ENCODE measurements at places on chromosomes 16 and 17. TPM values are rescaled to one million over a fixed set of nuclear protein-coding genes. Genes with fewer than 3 reads are reported as not detected.

DNA sequence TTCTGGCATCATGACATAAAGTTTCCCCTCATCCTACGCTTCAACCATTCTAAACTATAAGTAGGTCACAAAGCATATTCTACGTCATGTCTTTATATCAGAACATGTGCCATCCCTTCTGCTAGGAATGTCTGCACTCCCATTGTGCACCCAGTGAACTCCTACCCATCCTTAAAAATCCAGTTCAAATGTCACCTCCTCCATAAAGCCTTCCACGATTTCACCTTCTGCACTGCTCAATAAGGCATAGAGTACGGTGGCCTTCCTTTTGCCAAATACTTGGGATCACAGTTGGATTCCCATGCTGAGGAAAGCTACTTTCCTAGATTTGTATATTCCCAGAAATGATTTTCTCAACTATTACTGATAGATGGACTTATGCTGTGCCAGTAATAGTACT, 186.3 kb upstream of the ZKSCAN2 start:
- H3K4me3 ChIP-seq = no peak overlapping the region
- DNase-seq = no peak
- no peaks in the 10 kb centered on the region for H3K4me1 ChIP-seq

DNA sequence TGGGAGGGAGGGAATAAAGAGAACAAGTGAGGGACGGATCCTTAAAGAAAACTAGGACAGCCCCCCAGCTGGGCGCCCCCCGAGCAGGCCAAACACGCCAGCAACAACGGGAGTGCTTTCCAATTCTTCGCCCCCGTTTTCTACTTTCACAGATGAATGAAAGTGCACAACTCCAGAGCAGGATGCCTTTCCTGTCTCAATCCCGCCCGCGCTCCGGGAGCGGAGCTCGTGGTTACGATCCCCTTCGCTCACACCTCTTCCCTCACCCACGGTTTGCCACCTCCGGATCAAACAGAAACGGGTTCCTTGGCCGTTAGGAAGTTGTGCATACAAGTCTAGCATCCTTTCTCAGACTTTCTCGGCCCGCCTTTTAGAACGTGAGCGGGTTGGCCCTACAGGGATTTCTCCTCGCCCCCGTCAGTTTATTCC, 680 bp downstream of the SKA2 start:
- peak overlapping the region; percentile 76 for H3K4me3 ChIP-seq
- no peaks in the 10 kb centered on the region for H3K36me3 ChIP-seq
- peak; percentile 64 for DNase-seq
- no peaks in the 10 kb centered on the region for H3K27me3 ChIP-seq
- peaks cover 4% of the 10 kb centered on the region for H3K4me1 ChIP-seq

DNA sequence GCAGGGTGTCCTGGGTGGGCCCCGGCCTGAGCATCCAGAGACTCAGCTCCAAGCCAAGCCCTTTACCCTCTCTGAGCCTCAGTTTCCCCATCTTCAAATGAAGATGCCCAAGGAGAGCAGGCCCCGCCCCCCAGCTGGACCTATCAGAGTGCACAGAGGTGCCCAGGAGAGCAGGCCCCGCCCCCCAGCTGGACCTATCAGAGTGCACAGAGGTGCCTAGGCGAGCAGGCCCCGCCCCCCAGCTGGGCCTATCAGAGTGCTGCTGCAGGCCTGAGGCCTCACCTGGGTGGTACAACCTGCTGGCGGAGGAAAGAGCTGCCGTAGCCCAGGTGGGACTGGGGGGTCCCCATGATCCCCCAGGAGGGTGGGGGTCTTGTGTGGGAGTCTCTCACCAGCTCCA, 3.4 kb upstream of the SSTR5 start:
- no peak overlapping the region for H3K27ac ChIP-seq
- no peak for DNase-seq
- H3K36me3 ChIP-seq = no peaks in the 10 kb centered on the region
- H3K4me1 ChIP-seq = no peaks in the 10 kb centered on the region
- peaks cover 35% of the 10 kb centered on the region for H3K27me3 ChIP-seq
- no peak overlapping the region for H3K4me3 ChIP-seq

The ZG16 gene
- total RNA-seq = 2.1 TPM

DNA sequence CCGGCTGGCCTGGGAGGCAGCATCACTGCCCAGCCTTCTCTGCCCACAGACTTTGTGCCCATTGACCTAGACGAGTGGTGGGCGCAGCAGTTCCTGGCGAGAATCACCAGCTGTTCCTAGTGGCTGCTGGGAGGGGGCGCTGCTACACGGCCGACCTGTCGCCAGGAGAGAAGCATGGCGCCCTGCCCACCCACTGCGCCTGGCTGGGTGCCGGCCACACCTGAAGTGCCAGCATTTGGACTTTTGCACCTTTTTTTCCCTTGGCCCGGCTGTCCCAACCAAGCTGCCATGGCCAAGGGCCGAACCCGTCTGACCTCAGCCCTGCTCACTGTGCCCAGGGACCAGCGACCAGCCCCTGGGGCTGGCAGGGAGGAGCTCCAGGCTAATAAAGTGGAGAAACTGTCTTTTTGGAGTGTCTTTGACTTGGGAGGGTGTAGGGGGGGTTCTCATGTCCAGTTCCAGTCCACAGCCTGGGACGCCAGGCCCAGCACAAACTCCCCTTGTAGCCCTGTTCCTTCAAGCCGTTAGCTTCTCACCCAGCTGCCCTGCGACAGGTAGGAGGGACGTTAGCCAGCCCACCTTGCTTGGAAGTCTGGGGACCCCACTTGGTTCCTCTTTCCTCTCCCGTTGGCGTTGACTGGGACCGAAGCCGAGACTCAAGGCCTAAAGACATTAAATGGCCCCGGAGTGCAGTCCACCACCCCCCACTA, 939 bp upstream of the WDR90 start:
- H3K27me3 ChIP-seq = no peaks in the 10 kb centered on the region
- peak overlapping the region; percentile 72 for H3K4me3 ChIP-seq
- DNase-seq = peak; percentile 58
- H3K36me3 ChIP-seq = no peaks in the 10 kb centered on the region
- H3K27ac ChIP-seq = peak overlapping the region; percentile 98

DNA sequence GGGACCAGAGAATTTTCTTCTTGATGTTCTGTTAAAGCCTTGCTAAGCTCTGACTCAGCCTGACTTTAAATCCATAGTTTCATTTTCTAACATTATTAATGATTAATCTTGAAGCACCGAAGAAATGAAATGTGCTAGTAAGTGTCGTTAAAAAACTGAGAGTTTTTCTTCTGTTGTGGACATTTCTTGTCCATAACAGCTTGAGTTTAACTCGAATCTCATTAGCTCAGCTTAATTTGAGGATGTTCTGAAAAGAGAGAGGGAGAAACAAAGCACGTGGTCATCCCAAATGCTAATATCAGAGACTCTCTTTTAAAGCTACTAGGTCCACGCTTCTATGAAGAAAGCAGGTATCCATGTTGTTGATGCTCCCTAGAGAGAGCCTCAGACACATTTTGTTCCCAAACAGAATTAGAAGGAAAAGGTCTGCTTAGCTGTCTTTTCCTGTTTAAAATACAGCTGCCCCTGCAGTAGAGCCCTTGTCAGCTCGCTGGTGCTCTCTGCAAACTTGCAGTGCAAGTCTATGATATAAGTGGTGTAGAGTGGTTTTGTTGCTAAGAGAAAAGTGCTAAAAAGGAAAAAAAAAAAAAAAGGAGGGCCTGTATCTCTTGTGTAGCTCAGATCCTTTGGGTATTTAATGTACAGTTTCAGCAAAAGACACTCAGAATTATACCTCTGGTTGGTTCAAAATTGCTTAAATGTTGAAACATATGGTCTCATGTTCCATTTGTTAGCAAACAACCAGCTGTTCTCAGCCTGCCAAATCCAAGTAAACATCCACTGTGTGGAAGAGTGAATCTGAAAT, 191.1 kb upstream of the TBX2 start:
- peaks cover 37% of the 10 kb centered on the region for H3K4me1 ChIP-seq
- peak overlapping the region; percentile 14 for H3K4me3 ChIP-seq
- DNase-seq = peak; percentile 26
- H3K27ac ChIP-seq = peak overlapping the region; percentile 81
- no peaks in the 10 kb centered on the region for H3K27me3 ChIP-seq
- no peaks in the 10 kb centered on the region for H3K36me3 ChIP-seq

DNA sequence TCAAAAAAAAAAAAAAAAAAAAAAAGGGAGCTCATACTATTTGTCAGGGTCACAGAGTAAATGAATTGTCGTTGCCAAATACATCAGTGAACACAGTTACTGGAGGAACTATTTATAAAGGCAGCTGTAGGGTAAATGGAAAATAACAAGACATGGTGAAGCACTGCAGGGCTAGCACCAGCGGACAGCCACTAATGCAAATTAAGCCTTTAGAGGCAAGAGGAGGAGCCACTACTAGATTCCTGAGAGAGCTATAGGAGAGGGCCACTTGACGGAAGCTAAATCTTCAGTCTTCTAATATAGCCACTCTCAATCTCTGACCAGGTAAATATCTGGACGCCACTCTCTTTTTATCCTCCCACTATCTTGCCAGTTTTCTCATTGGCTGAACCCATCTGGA, 801.2 kb upstream of the GOT2 start:
- no peaks in the 10 kb centered on the region for H3K36me3 ChIP-seq
- H3K4me1 ChIP-seq = no peaks in the 10 kb centered on the region
- H3K4me3 ChIP-seq = no peak overlapping the region

Measured in hepatocyte (in vitro differentiated cells).